ENCODE measurements at places on chromosomes 2 and 18.

GRCh38 chr2:28640260-28640907 lies 111.2 kb upstream of the PPP1CB start:
- no peak for DNase-seq
- no peak overlapping the region for H3K27ac ChIP-seq
- H3K27me3 ChIP-seq = peaks cover 45% of the 10 kb centered on the region
- H3K36me3 ChIP-seq = no peaks in the 10 kb centered on the region

GRCh38 chr2:228446734-228447133 lies 265.2 kb upstream of the SPHKAP start:
- H3K36me3 ChIP-seq = no peaks in the 10 kb centered on the region
- H3K27me3 ChIP-seq = no peaks in the 10 kb centered on the region
- no peak for DNase-seq
- no peak overlapping the region for H3K27ac ChIP-seq
- H3K4me1 ChIP-seq = no peaks in the 10 kb centered on the region

GRCh38 chr2:2743164-2743571 lies 412.1 kb upstream of the MYT1L start:
- H3K27me3 ChIP-seq = peaks cover 9% of the 10 kb centered on the region
- H3K4me1 ChIP-seq = no peaks in the 10 kb centered on the region
- no peaks in the 10 kb centered on the region for H3K36me3 ChIP-seq
- H3K4me3 ChIP-seq = no peak overlapping the region
- DNase-seq = no peak

- no peaks in the 10 kb centered on the region for H3K4me1 ChIP-seq
- no peak for DNase-seq
- no peaks in the 10 kb centered on the region for H3K36me3 ChIP-seq
- H3K27ac ChIP-seq = no peak overlapping the region
- no peaks in the 10 kb centered on the region for H3K27me3 ChIP-seq
- no peak overlapping the region for H3K4me3 ChIP-seq
Measured at GRCh38 chr2:128513116-128513960, 194.7 kb upstream of the HS6ST1 start.

GRCh38 chr2:66569974-66570373 lies 135.0 kb downstream of the MEIS1 start:
- no peaks in the 10 kb centered on the region for H3K36me3 ChIP-seq
- peaks cover 19% of the 10 kb centered on the region for H3K27me3 ChIP-seq
- peaks cover 2% of the 10 kb centered on the region for H3K4me1 ChIP-seq
- H3K4me3 ChIP-seq = no peak overlapping the region
- no peak for DNase-seq

- H3K4me3 ChIP-seq = peak overlapping the region; percentile 83
- peak overlapping the region; percentile 98 for H3K27ac ChIP-seq
- H3K36me3 ChIP-seq = peaks cover 63% of the 10 kb centered on the region
- DNase-seq = no peak
- H3K27me3 ChIP-seq = no peaks in the 10 kb centered on the region
Measured at GRCh38 chr2:233418052-233418760, 63.9 kb downstream of the DGKD start.

- no peak overlapping the region for H3K4me3 ChIP-seq
- H3K4me1 ChIP-seq = no peaks in the 10 kb centered on the region
- no peak overlapping the region for H3K27ac ChIP-seq
- DNase-seq = no peak
- no peaks in the 10 kb centered on the region for H3K36me3 ChIP-seq
- H3K27me3 ChIP-seq = no peaks in the 10 kb centered on the region
Measured at GRCh38 chr18:55577812-55578539, 10.0 kb downstream of the TCF4 start.

DNA sequence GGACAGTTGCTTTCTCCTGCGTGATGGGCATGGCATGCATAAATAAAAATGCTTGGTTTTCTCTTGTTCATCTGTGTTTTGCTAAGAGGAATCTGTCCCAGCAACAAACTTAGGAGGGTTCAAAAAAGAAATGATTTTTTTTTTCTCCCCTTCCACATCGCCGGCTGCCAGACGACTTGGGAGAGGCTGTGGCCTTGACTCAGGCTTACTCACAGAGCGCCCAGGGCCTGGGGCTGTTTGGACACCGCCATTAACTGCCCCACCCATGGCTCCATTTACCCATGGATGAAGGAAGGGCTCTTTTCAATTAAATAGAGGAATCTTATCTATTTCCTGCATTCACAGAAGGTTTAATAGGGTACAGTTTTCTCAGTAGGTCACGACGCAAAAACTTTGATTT lies 22.3 kb upstream of the SERPINB5 start:
- no peak for DNase-seq
- peaks cover 7% of the 10 kb centered on the region for H3K27me3 ChIP-seq
- H3K4me3 ChIP-seq = no peak overlapping the region
- H3K4me1 ChIP-seq = no peaks in the 10 kb centered on the region

GRCh38 chr2:157158111-157158510 lies 99.4 kb upstream of the GALNT5 start:
- H3K27me3 ChIP-seq = no peaks in the 10 kb centered on the region
- H3K4me3 ChIP-seq = no peak overlapping the region
- no peak for DNase-seq
- H3K27ac ChIP-seq = no peak overlapping the region
- no peaks in the 10 kb centered on the region for H3K4me1 ChIP-seq

GRCh38 chr2:173075781-173076580 lies at the start of gene MAP3K20:
Gene MAP3K20 (plus strand): TSS chr2:173075846. CDS start chr2:173091032, 15,186 bp downstream.
- peaks cover 30% of the 10 kb centered on the region for H3K27me3 ChIP-seq
- H3K27ac ChIP-seq = peak within 1 kb of the TSS; percentile 50
- H3K4me3 ChIP-seq = peak within 1 kb of the TSS; percentile 76
- DNase-seq = peak; percentile 74

GRCh38 chr2:138373993-138374408 lies 127.6 kb upstream of the SPOPL start:
- H3K27ac ChIP-seq = no peak overlapping the region
- no peak overlapping the region for H3K4me3 ChIP-seq
- no peaks in the 10 kb centered on the region for H3K27me3 ChIP-seq
- H3K4me1 ChIP-seq = no peaks in the 10 kb centered on the region
- H3K36me3 ChIP-seq = no peaks in the 10 kb centered on the region

GRCh38 chr2:219221957-219222518 lies 3.3 kb upstream of the ABCB6 start:
- no peak for DNase-seq
- no peak overlapping the region for H3K27ac ChIP-seq
- H3K36me3 ChIP-seq = peaks cover 52% of the 10 kb centered on the region
- no peak overlapping the region for H3K4me3 ChIP-seq
- peaks cover 25% of the 10 kb centered on the region for H3K4me1 ChIP-seq

DNA sequence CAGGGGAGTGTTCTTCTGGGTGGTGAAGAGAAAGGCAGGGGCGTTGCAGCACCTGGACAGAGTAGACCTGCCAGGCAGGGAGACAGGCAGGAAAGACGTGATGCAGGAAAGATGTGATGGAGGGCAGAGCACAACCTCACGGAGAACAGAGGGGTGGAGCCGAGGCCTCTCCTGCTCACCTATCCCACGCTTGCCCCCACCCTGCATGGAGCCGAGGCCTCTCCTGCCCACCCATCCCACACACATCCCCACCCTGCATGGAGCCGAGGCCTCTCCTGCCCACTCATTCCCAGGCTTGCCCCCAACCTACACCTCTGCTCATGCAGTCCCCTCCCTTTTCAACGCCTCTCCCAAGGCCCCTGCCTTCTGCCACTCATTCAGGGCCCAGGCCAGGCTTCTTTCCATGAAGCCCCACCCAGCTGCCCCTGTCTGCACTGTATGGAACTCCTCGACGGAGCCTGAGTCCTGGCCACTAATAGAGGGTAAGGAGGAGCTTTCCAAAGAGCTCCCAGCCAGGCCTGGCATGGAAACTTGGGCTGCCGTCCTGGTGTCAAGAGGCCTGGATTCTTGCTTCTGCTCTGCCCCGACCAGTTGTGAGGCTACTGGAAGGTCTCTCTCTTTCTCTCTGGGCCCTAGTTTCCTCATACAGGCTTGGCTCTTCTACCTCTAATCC lies 32.0 kb upstream of the LOXHD1 start:
- no peak overlapping the region for H3K4me3 ChIP-seq
- H3K27ac ChIP-seq = no peak overlapping the region
- no peaks in the 10 kb centered on the region for H3K36me3 ChIP-seq
- H3K27me3 ChIP-seq = peaks cover 4% of the 10 kb centered on the region

- peaks cover 50% of the 10 kb centered on the region for H3K4me1 ChIP-seq
- H3K36me3 ChIP-seq = peaks cover 34% of the 10 kb centered on the region
- no peak for DNase-seq
- H3K27ac ChIP-seq = peak overlapping the region; percentile 94
Measured at GRCh38 chr2:135688978-135689377, 52.7 kb upstream of the UBXN4 start.

DNA sequence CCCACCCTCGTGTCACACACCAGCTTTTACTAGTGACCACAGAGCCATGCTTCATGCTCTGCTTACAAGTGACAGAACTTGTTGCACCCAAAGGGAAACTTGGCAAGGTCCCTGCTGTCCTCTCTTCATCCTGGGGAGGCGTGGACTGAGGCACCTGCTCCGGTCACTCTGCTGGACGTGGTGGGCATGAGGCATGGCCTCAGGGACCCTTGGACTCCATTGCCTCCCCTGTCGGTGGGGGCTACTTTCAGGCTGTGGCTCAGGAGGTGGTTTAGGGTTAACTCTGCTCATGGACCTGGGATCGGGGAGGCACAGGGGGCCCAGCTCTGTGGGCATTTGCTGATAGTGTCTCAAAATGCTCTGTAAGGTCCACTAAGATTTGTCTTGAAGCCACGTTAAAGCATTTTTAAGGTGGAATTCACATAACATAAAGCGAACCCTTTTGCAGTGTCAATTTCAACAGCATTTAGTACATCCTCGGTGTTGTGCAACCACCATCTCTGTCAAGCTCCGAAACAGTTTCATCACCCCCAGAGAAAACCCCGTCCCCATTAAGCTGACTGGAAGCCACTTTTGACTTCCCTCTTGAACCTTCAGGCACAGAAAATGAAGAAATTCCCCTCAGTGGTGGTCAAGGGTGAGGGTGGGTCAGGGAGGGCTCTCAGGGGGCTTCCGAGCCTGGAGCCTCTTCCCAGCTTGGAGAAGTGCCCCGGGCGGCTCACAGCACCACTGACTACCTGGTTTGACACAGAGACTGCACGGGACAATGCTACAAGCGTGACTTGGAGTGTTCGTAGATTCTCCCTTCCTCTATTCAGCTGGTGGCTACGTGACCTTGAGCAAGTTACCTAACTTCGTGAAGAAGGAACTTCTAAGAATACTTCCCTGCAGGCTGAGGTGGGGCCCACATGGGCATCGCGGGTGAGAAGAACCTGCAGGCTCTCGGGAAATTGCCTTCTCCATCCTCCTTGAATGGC lies 100.0 kb upstream of the HDAC4 start:
- no peaks in the 10 kb centered on the region for H3K36me3 ChIP-seq
- no peaks in the 10 kb centered on the region for H3K4me1 ChIP-seq
- no peak overlapping the region for H3K4me3 ChIP-seq
- no peak overlapping the region for H3K27ac ChIP-seq
- peaks cover 12% of the 10 kb centered on the region for H3K27me3 ChIP-seq

- H3K4me3 ChIP-seq = no peak overlapping the region
- DNase-seq = no peak
- peaks cover 25% of the 10 kb centered on the region for H3K4me1 ChIP-seq
Measured at GRCh38 chr2:201180010-201180409, 2.9 kb upstream of the CASP10 start.

DNA sequence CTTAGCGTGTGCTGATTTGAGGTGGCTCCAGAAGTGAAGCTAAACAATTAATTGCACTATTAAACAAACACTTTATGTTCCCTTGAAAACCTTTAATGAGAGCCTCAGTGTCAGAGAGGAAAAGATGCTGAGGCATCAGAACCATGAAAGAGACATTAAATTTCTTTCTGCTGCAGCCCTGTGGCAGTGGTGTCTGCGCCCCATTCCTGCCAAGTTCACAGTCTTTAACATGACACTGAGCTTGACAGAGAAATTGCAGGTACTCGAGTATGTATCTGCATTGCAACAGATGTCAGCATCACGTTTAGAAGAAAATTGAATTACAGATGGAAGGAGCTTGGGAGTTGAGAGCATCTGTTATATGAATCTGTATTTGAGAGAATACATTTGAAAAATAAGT lies 111.3 kb upstream of the CREB1 start:
- H3K27me3 ChIP-seq = peaks cover 3% of the 10 kb centered on the region
- H3K27ac ChIP-seq = no peak overlapping the region
- H3K4me1 ChIP-seq = peaks cover 7% of the 10 kb centered on the region
- no peaks in the 10 kb centered on the region for H3K36me3 ChIP-seq
- no peak overlapping the region for H3K4me3 ChIP-seq

DNA sequence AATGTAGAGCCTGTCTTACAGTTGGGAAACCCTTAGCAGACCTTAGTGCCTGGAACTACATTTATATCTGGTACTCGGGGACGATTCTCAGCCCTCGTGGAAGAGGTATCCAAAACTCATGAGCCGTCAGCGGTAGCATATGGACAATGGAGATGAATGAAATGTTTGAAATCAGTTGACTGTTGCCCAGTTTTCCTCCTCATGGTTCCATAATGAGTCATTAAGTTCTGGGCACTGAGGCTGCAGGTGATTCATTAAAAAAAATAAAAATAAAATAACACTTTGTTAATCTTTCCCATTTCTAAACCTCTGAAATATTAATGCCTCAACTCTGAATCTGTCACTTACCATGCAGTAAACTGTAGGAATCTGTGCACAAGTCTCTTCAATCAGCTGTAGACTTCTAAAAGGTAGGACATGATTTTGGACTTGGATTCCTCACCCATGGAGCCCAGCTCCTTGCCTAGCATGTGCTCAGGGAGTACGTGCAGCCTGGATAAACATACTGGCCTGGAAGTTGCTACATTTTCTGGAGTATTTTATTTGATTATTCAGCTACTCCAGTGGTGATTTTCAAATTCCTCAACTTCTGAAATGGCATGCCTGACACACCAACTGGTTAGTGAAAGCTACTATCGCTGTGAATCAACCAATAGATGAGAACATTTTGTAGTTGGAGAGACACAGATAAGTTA lies 979.2 kb downstream of the CNTNAP5 start:
- DNase-seq = no peak
- H3K4me3 ChIP-seq = no peak overlapping the region
- H3K4me1 ChIP-seq = no peaks in the 10 kb centered on the region
- no peaks in the 10 kb centered on the region for H3K27me3 ChIP-seq
- H3K27ac ChIP-seq = no peak overlapping the region

GRCh38 chr2:212359425-212360067 lies 179.1 kb downstream of the ERBB4 start:
- no peak for DNase-seq
- H3K4me1 ChIP-seq = no peaks in the 10 kb centered on the region
- no peaks in the 10 kb centered on the region for H3K36me3 ChIP-seq
- H3K27ac ChIP-seq = no peak overlapping the region
- no peak overlapping the region for H3K4me3 ChIP-seq

DNA sequence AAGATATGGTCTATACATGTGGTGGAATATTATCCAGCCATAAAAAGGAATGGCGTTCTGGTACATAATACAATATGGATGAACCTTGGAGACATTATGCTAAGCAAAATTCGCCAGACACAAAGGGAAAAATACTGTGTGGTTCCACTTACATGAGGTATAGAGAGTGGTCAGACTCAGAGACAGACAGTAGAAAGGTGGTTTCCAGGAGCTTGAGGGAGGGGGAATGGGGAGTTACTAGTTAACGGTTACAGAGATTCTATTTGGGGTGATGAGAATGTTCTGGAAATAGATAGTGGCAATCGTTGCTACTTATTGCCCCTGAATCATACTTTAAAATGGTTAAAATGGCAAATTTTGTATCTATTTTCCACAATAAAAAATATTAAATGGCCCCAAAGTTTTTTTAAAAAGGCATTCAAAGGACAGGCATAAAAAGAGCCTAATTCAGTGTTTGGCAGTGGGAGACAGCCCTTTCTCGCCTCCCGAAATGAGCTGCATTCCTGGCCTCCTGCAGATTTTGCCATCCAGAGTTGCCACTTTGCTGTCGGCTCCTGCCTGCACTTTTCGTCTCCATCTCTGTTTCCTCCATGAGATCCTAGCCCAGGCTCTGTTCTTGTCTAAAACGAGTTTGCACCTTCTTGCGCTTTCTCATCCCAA lies 13.5 kb downstream of the TNFRSF11A start:
- peaks cover 1% of the 10 kb centered on the region for H3K36me3 ChIP-seq
- H3K27me3 ChIP-seq = peaks cover 4% of the 10 kb centered on the region
- no peak for DNase-seq
- no peak overlapping the region for H3K4me3 ChIP-seq

All from activated naive CD4-positive, alpha-beta T cell treated with anti-CD3 and anti-CD28 coated beads, Interleukin-2, amount 10 ng/mL, durations not matched to agents 7 days and 5 days (primary cell).